ACHN (cell line): ENCODE measurements at places on chromosomes 6 and 20.

GRCh38 chr6:168791917-168792316, 350.9 kb downstream of the SMOC2 start:
- no peak for DNase-seq

DNA sequence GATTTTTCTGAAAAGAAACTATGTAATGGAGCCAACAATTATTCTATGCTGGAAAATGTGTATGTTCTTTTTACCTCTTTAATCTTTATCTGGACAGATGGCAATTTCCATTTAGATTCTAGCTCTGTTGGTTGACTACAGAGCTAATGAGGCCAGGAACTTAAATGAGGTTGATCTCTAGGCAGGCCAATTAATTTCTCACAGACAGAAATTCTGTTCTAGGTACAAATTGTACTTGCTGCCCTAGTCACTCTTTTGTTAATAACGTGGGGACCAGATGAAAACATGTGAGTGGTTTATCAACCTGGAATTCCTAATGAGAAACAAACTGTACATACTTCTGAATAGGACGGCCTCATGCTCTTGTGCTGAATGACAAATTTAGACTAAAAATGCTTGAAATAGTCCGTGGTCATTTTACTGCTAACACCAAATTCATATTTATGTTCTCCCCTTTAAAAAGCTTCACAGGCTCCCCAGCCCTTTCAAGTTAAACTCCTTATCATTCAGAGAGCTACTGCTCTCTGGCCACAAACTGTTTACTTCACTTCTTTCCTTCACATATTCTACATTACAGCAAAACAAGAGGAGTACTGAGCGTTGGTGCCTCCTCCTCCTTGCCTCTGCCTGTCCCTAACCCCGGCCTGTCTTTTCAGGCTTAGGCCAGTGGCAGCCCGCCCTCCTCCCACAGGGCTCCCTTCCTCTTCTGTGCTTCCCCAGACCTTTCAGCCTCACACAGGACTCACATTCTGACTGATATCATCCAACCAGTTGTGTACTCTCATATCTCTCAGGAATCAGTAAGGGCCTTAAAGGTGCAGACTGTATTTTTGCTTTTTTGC, 41.4 kb downstream of the DTNBP1 start:
- peak; percentile 8 for DNase-seq

DNA sequence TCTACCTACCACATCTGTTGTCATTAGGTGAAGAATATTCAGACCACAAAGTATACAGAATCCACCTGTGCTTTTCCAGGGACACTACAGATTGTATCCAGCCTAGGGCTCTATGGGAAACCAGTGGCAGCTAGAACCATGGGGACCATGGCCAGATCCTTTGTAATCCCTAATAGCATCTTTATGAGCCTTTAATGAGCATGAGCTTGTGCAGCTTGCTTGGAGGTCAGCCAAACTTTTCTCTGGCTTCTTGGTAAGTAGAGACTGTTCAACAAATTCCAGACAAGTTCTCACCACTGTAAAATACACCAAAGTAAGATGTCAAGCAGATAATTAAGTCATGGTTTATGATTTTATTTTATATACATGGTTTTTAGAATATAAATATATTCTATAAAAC, 301.6 kb upstream of the ADGRB3 start:
- DNase-seq, result no peak

DNA sequence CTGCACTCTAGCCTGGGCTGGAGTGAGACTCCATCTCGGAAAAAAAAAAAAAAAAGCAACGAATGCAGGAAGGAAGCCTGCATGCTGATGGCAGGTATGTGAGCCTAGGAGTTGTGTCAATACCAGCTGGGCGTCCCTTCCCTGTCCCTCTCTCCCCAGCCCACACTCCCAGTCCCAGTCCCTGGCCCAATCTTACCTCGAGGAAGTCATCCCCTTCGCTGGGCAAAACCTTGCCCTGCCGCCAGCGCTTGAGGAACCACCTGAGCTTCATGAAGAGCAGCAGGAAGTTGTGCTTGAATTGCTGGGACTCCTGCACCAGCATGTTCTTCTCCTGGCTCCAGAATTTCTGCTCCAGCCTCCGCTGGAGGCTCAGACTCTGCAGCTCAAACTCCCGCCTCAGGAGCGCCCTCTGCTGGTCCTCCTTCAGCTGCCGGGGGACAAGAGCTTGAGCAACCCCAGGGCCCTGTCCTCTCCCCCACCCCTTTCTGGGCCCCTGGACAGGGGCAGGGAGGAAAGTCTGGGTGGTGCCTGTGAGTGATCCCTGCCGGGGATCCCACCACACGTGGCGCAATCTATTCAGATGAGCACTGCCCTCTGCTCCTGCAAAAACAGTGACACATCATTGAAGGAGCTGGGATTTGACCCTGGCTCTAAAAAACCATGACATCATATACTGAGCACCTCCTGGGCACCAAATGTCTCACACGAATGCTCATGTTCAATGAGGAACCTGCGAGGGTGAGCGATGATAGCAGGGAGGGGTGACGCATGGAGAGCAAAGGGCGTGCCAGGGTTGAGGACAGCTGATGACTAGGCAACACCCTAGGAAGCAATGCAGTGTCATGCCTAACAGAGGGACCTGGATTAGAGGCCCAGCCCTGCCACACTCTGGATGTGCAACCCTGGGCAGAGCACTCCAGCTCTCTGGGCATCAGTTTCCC, 35.0 kb upstream of the DSN1 start:
- DNase-seq, result peak; percentile 63

- DNase-seq, result no peak
These were observed 97.3 kb downstream of the RPP40 start for GRCh38 chr6:4906293-4907276.

DNA sequence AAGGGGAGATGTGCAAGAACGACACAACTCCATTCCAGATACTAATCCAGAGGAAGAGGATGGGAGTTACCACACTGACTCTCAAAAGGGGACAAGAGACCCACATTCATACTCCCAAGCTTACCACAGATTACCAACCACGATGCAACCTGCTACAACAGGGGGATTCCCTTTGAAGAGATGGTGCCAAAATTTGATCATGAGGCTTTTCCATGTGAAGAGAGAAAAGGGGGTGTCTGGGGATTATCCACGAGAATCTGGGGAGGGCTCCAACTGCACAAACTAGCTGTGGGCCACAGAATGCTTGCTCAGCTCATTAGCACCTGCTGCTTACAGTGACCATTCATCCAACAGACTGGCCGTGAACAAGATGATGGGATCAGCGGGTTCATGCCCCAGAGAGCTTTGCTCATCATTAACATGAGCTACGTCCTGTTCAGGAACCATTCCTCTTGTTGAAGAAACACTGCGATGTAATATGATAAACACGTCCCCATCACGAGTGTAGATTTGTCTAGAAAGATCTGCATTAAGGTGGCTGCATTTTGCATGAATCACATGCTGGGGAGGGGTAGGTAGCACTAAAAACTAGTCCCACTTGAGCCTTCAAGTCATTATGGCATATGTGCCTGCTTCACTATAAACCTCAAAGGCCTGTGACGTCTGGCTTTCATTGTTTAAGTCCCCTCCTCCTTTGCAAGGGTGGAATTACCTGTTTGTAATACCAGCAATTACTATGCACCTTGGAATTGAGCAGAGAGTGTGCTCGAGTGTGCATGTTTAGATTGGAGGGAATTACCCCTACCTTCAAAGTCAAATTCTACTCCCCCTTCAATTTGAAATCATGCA, 4.0 kb downstream of the PLAGL2 start:
- DNase-seq, result no peak
